ENCODE measurements at places on chromosomes 7 and 10. TPM values are rescaled to one million over a fixed set of nuclear protein-coding genes. Genes with fewer than 3 reads are reported as not detected.

DNA sequence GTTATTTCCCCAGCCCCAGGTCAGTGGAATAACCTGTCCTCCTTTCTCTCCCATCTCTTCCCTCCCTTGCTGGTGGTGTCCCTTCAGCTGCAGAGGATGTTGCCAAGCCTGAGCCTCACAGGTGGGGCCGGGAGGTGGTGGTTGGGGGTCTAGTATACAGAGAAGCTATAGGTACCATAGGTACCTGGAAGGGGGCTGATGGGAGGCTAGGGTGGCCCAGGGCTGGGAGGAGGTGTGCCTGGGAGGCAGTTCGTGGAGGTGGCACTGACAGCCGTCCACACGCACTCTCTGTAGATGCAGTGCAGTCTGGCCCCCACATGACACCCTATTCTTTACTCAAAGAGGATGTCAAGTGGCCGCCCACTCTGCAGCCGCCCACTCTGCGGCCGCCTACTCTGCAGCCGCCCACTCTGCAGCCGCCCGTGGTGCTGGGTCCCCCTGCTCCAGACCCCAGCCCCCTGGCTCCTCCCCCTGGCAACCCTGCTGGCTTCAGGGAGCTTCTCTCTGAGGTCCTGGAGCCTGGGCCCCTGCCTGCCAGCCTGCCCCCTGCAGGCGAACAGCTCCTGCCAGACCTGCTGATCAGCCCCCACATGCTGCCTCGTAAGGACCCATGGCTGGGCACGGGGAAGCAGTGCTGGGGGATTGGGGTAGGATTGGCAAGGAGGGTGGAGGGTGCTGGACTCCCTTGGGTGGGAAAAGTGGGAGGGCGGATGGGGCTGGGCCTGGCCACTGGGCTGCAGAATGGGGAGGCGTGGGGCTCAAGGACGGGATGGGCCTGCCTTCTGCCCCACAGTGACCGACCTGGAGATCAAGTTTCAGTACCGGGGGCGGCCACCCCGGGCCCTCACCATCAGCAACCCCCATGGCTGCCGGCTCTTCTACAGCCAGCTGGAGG lies 9.5 kb downstream of the IRF5 start:
- DNase-seq = no peak

DNA sequence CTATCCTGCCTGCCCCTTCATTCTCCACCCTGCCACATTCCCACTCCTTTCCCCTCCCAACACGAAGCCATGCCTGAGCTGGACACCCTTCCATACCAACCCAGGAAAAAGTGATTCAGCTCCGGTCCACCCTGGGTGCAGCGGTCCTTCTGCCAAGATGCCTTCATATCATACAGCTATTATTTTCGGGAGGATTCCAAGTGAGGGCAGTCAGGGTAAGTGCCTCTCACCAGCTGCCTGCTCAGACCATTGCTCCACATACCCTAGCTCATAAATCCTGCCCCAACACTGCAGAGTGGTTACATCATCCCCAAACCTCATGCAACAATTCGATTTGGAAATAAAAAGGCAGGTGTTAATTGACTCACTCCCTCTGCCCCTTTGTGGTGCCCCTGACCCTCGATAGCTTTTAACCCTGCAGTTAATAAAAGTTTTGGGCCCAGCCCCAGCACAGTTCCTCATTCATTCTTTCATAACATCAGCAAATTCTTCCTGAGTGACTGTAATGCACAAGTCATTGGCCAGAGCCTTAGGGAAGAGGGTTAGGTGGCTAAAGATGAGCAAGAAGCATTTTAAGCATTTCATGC lies 42.6 kb downstream of the ZNF503 start:
- peak; percentile 94 for DNase-seq

- no peak for DNase-seq
Measured at GRCh38 chr7:135673360-135673706, 11.0 kb downstream of the STMP1 start.

DNA sequence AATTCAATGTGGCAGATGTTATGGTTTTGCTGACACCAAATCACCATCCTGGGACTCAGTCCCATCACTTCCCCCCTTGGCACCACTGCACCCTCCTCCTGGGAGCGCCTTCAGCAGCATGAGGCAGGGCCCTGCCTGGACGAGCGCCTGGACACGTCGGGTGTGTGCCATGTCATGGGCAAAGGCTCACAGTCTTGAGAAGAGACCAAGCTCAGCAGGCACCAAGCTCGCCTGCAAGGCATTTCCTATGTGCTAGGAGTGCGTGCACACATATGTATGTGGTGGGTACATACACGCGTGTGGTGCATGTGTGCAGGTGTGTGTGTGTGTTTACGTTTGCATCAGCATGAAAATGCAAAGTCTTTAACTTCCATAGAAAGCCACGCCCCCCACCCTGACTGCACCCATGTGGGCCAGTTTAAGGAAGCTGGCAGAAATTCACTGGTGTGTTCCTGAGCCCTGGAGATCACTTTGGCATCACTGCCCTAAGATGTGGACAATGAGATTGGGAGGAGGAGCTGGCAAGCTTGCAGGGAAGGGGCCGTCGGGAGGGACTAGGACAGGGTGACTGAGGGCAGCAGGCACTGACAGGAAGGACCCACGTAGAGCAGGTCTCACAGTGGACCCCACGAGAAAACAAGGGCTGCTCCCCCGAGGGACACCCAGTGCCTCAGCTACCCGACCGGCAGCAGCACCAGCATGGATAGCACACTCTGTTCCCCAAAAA lies 169.9 kb upstream of the PPP2R2D start:
- no peak for DNase-seq

DNA sequence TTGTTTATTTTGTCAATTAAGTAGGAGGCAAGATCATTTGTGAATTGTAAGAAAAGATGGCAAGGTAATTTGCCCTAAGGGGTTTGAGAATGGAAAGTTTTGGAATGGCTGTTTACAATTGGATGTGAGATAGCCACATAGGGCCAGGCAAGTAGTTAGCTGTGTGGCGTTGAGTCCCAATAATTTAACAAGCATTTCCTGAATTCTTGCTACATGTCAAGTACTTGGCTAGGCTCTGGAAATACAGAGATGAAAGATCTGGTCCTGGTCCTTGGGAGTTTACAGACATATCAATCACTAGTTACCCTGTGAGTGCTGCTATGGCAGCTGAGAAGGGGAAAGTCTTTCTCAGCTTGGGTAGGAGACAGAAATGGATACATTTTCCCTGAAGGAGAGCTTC lies 401.6 kb downstream of the SUGCT start:
- DNase-seq = no peak

DNA sequence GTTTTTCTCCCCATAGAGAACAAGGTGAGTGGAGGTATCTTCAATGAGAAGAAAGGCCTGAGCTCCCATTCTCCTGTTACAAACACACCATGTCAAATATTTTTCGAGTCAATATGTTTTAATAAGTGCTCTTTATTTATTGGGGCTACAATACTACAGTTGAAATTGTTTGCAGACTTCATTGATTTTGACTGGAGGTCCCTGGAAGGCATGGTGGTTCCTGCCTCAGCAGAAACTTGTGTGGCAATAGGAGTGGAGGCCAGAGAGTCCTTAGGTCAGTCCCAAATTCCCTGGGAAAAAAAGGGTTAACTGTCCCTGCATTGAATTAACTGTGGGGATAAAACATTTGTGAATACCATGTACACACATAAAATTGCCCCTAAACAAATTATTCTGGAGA lies 22.7 kb downstream of the KLF6 start:
- DNase-seq = no peak

- no peak for DNase-seq
Measured at GRCh38 chr10:70512149-70512639, 33.6 kb downstream of the PALD1 start.

DNA sequence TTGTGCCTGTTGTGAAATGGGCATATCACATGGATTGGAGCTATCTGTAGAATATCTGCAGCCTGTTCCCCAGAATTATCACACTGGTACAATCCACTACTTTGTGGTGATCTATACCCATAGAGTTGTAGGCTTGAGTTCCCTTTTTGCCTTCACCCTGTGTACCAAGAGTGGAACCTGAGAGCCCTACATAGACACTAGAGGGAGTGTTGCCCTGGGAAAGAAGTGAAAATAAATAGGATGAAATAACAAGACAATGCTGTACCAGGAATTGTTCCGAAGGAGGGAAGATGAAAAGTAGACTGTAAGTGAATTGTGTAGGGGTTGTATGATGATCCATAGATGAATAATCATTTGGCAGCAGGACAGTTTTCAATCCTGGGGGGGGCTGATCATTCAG lies 9.0 kb downstream of the SORCS3 start:
- no peak for DNase-seq

The CALN1 gene
- not detected for polyA plus RNA-seq
